ENCODE measurements at places on chromosomes 5 and 9. TPM values are rescaled to one million over a fixed set of nuclear protein-coding genes. Genes with fewer than 3 reads are reported as not detected.

DNA sequence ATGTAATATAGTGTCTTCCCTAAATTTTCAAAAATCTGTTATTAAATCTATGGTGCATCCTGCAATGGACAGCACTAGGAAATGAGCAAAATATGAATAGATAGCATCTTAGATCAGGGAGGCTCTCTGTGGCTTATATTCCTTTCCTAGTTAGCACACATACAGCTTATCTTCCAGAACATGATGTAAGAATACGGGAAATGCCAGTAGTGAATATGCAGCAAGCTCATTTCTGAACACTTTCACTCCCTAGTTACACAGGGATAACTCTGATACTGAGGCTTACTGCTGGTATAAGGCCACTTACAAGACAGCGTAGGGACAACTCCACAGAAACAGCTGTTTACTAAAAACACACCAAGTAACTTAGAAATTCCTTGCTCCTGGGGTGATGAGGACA, 297.3 kb upstream of the SMARCA2 start:
- DNase-seq = no peak

DNA sequence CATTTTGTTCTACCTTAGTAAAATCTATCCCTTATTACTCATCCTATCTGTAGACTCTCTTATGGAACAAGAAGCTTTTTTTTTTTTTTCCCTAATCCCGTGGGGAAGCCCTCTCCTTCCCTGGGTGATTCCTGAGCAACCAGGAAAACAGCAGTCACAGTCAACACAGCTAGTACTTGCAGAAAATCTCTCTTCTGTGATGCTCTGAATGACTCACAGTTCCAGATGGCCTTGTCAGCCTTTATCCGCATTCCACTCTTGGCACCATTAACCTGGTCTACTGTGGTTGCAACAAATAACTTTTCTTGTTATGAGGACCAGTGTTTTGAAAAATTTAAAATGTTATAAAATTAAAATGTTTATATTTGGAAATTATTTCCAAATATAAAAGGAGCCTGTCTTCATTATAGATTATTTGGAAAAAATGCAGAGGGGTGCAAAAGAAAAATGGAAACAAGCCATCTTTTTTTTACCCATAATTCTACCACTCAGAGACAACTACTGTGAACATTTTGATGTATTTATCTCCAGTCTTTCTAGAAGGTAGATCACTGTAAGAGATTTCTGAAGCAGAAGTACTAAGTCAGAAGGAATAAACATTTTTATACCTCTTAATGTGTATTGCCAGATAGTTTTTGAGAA, 486.7 kb downstream of the RAB3C start:
- DNase-seq = no peak

DNA sequence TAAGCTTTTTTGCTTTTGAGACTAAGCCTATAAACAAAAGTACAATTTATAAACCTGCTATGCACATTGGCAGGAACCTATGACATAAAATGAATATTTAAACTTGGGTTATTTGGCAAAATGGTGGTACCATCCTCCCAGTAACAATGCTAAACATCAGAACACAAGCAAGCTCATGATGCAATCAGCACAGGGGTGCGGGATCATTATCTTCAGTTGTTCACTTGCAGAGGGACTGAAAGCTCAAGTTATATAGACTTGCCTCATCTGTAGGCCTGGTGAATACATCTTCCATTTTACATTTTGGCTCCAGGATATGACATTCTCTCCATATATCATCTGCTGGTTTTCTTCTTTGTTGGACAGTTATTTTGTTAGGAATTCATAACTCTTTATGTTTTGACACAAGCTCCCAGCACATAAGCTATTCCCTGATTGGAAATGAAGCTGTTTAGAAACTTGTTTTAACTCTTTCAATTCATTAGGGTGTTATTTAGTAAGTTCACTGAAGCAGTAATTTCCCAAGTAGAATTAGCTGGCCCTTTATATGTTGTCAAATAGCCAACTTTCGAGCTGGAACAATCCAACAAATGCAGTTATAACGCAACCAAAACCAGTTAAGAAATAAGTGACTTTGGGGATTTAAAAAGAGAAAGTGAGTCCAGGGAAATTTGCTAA, 124.7 kb upstream of the LIFR start:
- no peak for DNase-seq

- peak; percentile 87 for DNase-seq
Observed at GRCh38 chr5:172984244-172984953, 828 bp downstream of the ATP6V0E1 start.

DNA sequence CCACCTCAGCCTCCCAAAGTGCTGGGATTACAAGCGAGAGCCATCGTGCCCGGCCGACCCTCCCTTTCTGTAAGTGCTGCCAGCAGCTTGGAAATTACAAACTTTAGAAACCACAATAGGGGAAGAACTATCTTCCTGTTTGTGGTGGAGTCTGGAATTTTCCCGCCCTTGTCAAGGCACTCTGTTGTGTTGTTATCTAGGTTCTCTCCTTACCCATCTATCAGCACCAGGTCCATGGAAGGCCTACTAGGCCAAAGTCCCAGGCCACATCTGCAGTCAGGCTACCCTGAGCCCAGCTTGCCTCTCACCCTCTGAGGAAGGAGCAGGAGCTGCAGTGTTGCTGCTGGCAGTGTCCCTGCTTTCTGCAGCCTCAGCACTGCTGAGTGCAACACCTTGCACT, 214.9 kb downstream of the MCTP1 start:
- no peak for DNase-seq

- DNase-seq = no peak
Observed at GRCh38 chr9:19160085-19160484, 32.8 kb upstream of the PLIN2 start.

- no peak for DNase-seq
Observed at GRCh38 chr5:180271221-180271620, 20.7 kb downstream of the MAPK9 start.

GRCh38 chr5:157648275-157648990, 3.8 kb downstream of the SOX30 start:
- DNase-seq = no peak

DNA sequence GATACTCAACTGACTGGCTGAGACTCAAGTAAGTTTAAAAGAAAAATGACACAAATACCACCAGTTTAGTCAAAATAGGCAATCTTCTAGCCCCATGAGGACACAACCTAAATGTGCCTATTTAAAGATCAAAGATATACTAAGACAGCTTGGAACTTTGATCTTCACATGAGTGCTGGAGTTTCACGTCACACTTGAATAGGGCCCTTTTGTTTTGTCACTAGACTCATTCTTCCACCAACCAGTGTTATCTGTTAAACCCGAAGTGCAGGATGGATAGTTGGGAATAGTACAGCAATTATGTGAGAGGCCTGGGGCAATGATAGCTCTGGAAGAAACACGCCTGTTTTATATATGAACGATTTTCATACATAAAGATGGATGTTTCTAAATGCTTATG, 792.8 kb upstream of the NUDT12 start:
- DNase-seq = no peak

The ZNF618 gene
- 35.1 TPM for total RNA-seq

The OBP2A gene
- not detected for total RNA-seq

The SLC36A2 gene
- total RNA-seq = not detected

The AFAP1L1 gene
- total RNA-seq = 2.3 TPM

All from osteocyte (in vitro differentiated cells).